ENCODE measurements at places on chromosomes 7 and 10. TPM values are rescaled to one million over a fixed set of nuclear protein-coding genes. Genes with fewer than 3 reads are reported as not detected.
A peak's percentile ranks its signal among the peaks of the same experiment; 100 is the strongest.

ECHDC3 gene
- 32.0 TPM for total RNA-seq

ANKRD30A gene
- not detected for total RNA-seq

FEZF1 gene
- not detected for total RNA-seq

TDRD1 gene
- total RNA-seq: not detected

RAMP3 gene
- not detected for total RNA-seq

ZNF117 gene
- 6.0 TPM for total RNA-seq

CRTAC1 gene
- 3.1 TPM for total RNA-seq

ADARB2 gene
- total RNA-seq: 2.4 TPM

MSMB gene
- not detected for total RNA-seq

SPRN gene
- 0.33 TPM for total RNA-seq

PTN gene
- 183 TPM for total RNA-seq

DNA sequence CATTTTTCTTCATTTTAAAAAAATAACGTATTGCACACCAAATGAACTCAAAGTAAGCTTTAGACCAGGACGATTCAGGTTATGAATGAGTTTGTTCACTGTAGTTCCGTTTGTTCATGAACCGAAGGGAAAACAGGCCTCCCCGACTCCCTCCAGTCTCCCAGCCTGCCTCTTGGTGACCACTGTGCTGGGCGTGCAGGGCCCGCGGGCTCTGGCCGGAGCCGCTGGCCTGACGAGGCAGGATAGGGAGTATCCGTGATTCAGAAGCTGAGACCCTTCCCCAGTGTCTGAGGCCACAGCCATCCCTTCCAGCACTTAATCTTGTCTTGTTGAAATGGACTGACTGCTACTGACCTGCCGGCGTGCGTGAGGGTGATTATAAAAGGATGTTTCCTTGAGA is 30.8 kb upstream of the SH2B2 start:
- H3K27me3 ChIP-seq: no peaks in the 10 kb centered on the region
- H3K27ac ChIP-seq: no peak overlapping the region
- DNase-seq: no peak
- no peaks in the 10 kb centered on the region for H3K36me3 ChIP-seq

DNA sequence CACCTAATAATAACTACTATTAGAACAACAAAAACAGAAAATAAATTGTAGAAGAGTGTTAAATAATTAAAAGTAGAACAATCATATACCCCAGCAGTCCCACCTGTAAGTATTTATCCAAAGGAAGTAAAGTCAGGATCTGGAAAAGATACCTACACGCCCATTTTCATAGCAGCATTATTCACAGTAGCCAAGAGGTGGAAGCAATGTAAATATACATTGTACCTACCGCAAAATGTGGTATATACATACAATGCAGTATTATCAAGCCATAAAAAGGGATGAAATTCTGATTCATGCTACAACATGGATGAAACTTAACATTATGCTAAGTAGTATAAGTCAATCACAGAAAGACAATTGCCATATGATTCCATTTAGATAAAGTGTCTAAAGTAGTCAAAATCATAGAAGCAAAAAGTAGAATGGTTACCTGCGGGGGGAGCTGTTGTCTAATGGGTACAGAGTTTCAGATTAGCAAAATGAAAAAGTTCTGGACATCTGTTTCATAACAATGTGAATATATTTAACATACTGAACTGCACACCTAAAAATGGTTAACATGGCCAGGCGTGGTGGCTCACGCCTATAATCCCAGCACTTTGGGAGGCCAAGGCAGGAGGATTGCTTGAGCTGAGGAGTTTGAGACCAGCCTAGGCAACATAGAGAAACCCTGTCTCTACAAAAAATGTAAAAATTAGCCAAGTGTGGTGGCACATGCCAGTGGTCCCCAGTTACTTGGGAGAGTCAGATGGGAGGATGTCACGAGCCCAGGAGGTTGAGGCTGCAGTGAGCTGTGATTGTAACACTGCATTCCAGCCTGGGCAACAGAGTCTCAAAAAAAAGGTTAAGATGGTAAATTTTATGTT is 6.0 kb upstream of the TMED4 start:
- DNase-seq: peak; percentile 75
- no peaks in the 10 kb centered on the region for H3K36me3 ChIP-seq
- H3K27me3 ChIP-seq: no peaks in the 10 kb centered on the region
- H3K4me1 ChIP-seq: no peaks in the 10 kb centered on the region

DNA sequence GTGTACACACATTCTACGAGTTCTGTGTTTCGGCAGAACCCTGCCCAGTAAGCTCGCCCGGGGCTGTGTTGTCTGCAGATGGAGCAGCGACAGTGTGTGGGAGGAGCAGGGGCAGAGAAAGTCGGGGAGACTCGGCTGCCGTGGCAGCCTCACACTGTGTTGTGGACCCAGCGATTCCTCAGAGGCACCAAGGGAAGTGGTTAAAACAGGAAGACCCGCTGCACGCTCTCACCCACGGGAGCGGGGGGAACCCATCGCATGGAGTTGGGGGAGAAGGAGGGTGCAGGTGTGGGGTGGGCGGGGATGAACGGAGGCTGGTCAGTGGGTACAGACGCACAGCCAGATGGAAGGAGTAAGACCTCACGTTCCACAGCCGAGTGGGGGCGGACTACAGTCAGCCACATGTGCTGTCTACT is 250.2 kb downstream of the ELFN1 start:
- no peak for DNase-seq
- no peaks in the 10 kb centered on the region for H3K27me3 ChIP-seq
- H3K4me1 ChIP-seq: peaks cover 8% of the 10 kb centered on the region
- H3K4me3 ChIP-seq: no peak overlapping the region

GRCh38 chr10:67079126-67079525 is 153.3 kb downstream of the LRRTM3 start:
- H3K4me3 ChIP-seq: no peak overlapping the region
- H3K27ac ChIP-seq: no peak overlapping the region
- peaks cover 25% of the 10 kb centered on the region for H3K4me1 ChIP-seq

GRCh38 chr10:50469288-50469687 is 154.5 kb downstream of the SGMS1 start:
- H3K27ac ChIP-seq: no peak overlapping the region
- H3K4me1 ChIP-seq: peaks cover 24% of the 10 kb centered on the region
- no peak overlapping the region for H3K4me3 ChIP-seq

GRCh38 chr10:24952143-24952706 is at the start of gene PRTFDC1:
Gene PRTFDC1, minus strand, starts transcription at chr10:24952606. Its CDS starts 31 bp downstream, at chr10:24952575.
- H3K27me3 ChIP-seq: no peaks in the 10 kb centered on the region
- DNase-seq: peak; percentile 58
- H3K4me1 ChIP-seq: no peaks in the 10 kb centered on the region
- peak within 1 kb of the TSS; percentile 45 for H3K4me3 ChIP-seq
- H3K27ac ChIP-seq: no peak within 1 kb of the TSS
- no peaks in the 10 kb centered on the region for H3K36me3 ChIP-seq

DNA sequence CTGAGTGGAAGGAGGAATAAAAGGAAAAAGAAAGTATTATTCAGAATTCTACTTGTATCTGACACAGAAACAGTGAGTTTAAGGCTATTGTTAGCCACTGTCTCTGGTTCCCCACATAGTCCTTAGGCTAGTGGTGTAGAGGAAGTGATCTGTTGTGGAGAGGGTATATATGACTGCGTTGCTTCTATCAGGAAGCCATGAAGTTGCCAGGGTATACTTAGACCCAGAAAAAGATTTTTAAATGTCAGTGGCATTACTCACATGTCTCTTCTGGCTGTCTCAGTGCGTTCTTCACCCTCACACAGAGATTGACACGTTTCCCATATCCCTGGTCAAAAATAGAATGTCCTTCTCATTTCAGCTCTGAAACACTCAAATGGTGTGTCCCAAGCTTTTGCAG is 72.7 kb downstream of the SEM1 start:
- no peaks in the 10 kb centered on the region for H3K27me3 ChIP-seq
- H3K4me3 ChIP-seq: no peak overlapping the region
- no peaks in the 10 kb centered on the region for H3K36me3 ChIP-seq
- no peak overlapping the region for H3K27ac ChIP-seq
- DNase-seq: no peak

GRCh38 chr7:46772776-46773175 is 809.1 kb downstream of the TNS3 start:
- H3K27me3 ChIP-seq: no peaks in the 10 kb centered on the region
- H3K4me1 ChIP-seq: peaks cover 5% of the 10 kb centered on the region
- no peak overlapping the region for H3K4me3 ChIP-seq
- no peaks in the 10 kb centered on the region for H3K36me3 ChIP-seq
- DNase-seq: no peak

GRCh38 chr7:158778471-158778870 is 50.8 kb downstream of the ESYT2 start:
- no peaks in the 10 kb centered on the region for H3K27me3 ChIP-seq
- DNase-seq: no peak
- peaks cover 9% of the 10 kb centered on the region for H3K4me1 ChIP-seq
- H3K36me3 ChIP-seq: peaks cover 3% of the 10 kb centered on the region
- no peak overlapping the region for H3K4me3 ChIP-seq

DNA sequence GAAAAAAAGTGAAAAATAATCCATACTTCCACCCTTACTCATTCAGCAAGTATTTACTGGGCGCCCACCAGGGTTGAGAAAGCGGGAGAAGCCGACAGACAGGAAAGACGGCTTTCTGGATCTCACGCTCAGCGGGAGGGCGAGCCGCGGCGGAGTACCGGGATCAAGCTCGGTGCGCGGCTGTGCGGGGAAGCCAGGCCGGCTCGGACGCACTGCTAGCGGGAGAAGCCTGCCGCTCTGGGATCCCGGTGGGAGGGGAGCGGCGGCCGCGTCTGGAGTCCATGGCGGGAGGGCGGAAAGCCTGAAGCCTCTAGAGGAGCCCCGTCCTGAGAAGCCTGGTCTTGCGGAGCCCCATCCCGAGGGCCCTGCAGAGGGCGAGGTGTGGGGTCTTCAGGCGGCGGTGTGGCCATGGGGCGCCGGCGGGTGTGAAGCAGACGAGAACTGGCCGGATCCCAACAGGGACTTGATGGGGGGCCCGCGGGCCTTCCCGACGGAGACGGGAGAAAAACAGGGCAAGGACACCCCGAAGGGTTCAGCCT is 82.9 kb downstream of the VIPR2 start:
- H3K27me3 ChIP-seq: no peaks in the 10 kb centered on the region
- no peak overlapping the region for H3K27ac ChIP-seq
- no peak for DNase-seq
- no peak overlapping the region for H3K4me3 ChIP-seq
- no peaks in the 10 kb centered on the region for H3K36me3 ChIP-seq
- no peaks in the 10 kb centered on the region for H3K4me1 ChIP-seq

GRCh38 chr7:129311429-129311828 is 86.6 kb downstream of the AHCYL2 start:
- H3K4me1 ChIP-seq: peaks cover 14% of the 10 kb centered on the region
- no peaks in the 10 kb centered on the region for H3K27me3 ChIP-seq
- H3K36me3 ChIP-seq: no peaks in the 10 kb centered on the region
- no peak for DNase-seq

DNA sequence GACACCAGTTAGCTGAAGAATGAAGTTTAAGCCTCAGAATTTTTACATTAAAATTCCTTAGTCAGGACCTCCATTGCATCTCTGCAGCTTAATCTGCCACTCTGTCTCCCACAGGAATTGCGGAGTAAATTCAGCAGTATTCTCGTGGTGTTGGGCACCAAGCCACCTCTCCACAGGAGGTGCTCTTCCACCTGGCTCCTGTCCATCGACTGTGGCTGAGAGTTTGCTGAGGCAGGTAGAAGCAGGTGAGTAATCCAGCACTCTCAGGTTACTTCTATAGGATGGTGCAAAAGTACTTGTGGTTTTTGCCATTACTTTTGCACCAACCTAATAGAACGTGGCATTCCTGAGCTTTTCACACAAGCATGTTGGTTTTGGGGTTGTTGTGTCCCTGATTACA is 134.1 kb downstream of the GFRA1 start:
- H3K27me3 ChIP-seq: peaks cover 4% of the 10 kb centered on the region
- no peak overlapping the region for H3K4me3 ChIP-seq
- H3K4me1 ChIP-seq: peaks cover 16% of the 10 kb centered on the region
- H3K36me3 ChIP-seq: no peaks in the 10 kb centered on the region

DNA sequence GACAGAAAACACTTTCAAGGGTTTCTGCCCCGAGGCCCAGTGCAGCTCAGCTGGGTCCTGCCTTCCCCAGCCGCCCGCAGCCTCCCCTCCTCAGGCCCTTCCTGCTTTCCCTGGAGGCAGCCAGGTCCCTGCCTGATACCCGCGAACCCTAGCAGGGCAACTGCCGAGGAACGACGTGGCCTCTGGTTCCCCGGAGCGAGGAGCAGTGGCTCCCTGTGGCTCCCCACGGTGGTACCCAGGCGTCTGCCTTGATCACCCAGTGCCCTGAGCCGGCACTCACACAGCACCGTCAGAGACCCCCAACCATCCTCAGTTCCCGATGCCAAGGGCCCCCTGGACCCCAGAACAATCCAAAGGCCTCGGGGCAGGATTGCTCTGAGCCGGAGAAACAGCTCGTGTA is 58.3 kb downstream of the CFAP46 start:
- H3K27ac ChIP-seq: no peak overlapping the region
- no peaks in the 10 kb centered on the region for H3K36me3 ChIP-seq
- H3K4me3 ChIP-seq: no peak overlapping the region
- H3K4me1 ChIP-seq: no peaks in the 10 kb centered on the region

DNA sequence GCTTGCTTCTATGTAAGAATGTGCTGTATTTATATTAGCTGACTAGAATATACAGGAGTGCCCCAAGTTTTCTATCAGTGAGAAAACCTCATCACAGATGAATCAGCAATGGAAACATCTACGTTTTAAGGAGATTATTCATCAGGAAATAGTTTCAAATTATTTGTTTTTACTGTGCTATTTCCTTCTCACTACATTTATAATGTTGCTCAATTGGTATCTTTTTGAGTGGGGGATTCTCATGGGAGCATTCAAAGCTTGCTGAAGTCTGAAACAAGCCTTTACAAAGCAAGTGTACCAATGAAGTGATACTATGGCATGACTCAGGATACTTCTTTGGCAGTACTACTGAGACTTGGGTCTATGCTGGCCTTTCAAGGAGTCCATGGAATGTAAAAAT is 191.1 kb upstream of the SLC26A5 start:
- no peak overlapping the region for H3K27ac ChIP-seq
- no peak overlapping the region for H3K4me3 ChIP-seq
- DNase-seq: no peak
- H3K36me3 ChIP-seq: peaks cover 4% of the 10 kb centered on the region
